ENCODE measurements at places on chromosomes 12 and 14.

GRCh38 chr14:103329401-103330347, 4.4 kb upstream of the EIF5 start:
- DNase-seq, result no peak

- no peak for DNase-seq
Measured at GRCh38 chr14:102046337-102047278, 40.2 kb downstream of the HSP90AA1 start.

- no peak for DNase-seq
Measured at GRCh38 chr12:53292426-53292825, 2.9 kb upstream of the PFDN5 start.

GRCh38 chr12:81644503-81644902, 114.6 kb downstream of the PPFIA2 start:
- no peak for DNase-seq

DNA sequence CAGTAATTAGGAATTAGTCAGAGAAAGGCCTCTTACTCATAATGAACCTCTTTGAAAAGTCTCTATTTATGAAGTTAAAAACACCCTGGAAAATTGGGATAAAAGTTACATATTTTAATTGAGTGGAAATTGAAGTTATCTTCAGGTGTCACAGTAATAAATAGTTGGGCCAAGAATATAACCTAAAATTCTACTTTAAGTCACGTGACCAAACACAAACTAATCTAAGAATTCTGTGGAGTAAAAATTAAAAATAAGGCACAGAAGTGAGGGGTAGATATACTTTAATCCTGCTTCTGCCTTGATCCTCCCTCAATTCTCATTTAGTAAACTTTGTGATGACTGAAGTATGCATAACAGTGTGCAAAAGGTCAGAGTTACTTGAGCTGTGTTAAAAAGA, 226.4 kb downstream of the NAV3 start:
- no peak for DNase-seq

GRCh38 chr14:76583805-76584204, 177.5 kb upstream of the VASH1 start:
- DNase-seq, result no peak

- DNase-seq, result no peak
Measured at GRCh38 chr12:67671892-67672291, 23.3 kb downstream of the DYRK2 start.

- DNase-seq, result no peak
Measured at GRCh38 chr14:29274890-29275596, 508.5 kb downstream of the FOXG1 start.

- no peak for DNase-seq
Measured at GRCh38 chr12:10165421-10165820, 6.5 kb downstream of the OLR1 start.

DNA sequence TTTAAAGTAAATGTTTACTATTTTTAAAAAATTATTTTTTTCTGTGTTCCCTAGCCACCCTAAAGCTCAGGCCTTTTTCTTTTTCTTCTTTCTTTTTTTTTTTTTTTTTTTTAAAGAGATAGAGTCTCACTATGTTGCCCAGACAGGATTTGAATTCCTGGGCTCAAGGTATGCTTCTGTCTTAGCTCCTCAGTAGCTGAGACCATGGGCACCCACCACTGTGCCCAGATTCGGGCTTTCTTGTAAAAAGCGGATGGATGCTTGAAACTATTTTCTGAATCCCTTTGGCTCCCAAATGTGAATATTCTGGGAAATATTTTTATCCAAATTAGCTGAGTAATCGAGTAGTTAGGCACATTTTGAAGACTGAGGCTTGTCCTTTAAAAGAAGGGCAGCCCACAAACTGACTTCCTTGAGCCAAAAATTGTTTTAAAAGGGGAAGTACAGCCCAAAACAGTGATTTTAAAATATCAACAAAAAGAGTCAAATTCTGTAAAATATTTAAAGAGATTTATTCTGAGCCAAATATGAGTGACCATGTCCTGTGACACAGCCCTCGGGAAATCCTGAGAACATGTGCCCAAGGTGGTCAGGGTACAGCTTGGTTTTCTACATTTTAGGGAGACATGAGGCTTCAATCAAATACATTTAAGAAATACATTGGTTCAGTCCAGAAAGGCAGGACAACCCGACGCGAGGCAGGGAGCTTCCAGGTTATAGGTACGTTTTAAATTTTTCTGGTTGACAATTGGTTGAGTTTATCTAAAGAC, 28.8 kb upstream of the HIGD1C start:
- no peak for DNase-seq

- DNase-seq, result no peak
Measured at GRCh38 chr12:94282675-94283074, 134.3 kb downstream of the PLXNC1 start.

DNA sequence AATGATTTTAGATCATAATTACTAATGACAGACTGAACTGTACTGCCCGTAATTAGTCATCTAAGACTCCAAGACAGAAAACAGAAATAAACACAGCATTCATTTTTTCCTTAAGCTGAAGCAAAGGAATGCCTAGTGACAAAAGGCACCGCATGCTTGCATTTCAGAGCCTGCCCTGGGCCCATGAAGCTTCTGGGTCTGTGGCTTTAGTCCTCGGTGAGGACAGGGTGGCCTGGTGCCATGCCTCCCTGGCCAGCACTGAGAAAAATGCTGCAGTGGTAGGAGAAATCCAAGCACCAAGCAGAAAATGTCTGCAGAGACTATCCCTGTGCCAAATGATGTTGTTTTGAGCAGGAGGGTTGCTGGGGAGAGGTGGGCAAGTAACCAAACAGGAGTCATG, 171.6 kb downstream of the CALM1 start:
- DNase-seq, result no peak

DNA sequence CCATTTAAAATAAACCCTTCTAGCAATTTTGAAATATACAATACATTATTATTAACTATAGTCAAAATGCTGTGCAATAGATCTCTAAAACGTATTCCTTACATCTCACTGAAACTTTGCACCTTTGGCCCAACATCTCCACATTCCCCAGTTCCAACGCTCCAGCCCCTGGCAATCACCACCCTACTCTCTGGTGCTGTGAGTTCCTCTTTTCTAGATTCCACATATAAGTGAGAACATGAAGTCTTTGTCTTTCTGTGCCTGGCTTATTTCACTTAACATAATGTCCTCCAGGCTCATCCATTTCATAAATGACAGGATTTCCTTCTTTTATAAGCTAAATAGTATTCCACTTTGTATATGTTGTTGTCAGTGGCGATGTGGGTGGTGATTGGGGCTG, 194.7 kb upstream of the RTL1 start:
- DNase-seq, result no peak

DNA sequence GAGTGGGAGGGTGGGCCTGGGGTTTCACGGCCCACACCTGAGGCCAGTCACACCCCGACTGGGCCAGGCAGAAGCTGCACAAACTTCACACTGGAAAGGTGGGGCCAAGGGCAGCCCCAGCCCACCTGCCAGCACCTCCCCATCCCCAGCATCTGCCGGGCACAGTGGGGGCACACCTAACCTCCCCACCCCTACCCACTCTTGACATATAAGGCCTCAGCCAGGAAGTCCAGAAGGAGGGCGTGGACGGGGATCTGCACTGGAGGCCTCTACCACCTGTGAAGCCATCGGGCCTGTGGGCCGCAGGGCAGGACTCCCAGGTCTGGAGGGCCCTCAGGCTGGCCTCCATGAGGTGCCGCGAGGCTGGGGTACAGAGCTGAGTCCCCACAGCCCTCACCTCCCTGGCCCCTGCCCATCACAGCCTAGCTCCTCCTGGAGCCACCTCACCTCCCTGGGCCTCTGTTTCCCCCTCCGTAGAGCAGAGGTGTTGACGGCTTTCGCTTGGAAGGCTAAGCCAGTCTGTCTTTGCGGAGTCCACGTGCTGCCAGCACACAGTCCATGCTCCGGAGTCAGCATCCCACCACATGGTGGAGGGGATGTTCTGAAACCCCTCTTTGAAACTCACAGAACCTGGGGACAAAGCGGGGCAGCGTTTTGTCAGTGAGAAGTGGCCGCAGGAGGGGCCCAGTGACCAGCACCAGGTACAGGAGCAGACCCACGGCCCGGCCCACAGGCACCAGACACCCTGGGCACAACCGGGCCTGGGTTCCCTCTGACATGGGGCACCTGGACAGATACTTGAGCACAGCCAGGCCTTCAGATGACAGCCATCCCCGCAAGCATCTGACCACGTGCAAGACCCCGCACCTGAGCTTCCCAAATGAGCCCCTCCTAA, 38.2 kb upstream of the INF2 start:
- no peak for DNase-seq

GRCh38 chr12:41552588-41552987, 364.5 kb downstream of the PDZRN4 start:
- DNase-seq, result no peak

DNA sequence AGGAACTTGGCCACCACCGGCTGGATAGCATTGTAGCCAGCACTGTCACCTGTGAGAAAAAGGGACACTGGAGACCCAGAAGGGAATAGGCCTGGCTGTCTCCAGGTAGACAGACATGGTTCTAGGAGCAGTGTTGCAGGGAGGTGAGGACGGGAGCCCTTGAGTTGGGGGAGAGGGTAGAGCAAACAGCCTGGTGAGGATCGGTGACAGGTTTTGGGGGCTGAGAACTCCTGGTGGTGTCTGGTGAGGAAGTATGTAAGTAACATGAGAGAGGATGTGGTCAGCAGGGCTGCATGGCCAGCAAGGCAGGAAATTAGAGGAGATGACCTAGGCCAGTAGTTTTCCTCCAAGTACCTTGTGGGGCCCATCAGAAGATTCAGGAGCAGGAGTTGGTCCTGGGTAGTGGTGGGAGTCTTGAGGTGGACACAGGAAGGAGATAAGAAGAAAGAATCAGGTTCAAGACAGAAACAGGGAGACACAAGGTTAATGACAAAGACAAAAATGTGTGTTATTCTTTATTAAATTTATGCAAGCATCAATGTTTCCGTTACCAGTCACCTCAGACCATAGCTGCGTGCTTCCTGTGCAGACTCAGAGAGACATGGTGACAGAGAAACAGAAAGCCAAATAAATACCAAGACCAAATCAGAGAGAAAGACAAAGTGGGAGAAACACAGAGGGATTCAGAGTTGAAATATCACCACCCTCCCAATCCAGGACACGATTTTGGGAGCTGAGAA, at the start of gene ARHGAP9:
Gene ARHGAP9 (minus strand): TSS at position 491 of the 740 bp plus-strand sequence. CDS start 460 bp downstream, at position 31.
- DNase-seq, result no peak

- DNase-seq, result no peak
Measured at GRCh38 chr12:99670635-99671034, 23.1 kb downstream of the GARIN6 start.

GRCh38 chr14:98822917-98823316, 449.1 kb downstream of the BCL11B start:
- no peak for DNase-seq

GRCh38 chr14:36096090-36096489, 80.4 kb downstream of the PTCSC3 start:
- DNase-seq, result no peak

DNA sequence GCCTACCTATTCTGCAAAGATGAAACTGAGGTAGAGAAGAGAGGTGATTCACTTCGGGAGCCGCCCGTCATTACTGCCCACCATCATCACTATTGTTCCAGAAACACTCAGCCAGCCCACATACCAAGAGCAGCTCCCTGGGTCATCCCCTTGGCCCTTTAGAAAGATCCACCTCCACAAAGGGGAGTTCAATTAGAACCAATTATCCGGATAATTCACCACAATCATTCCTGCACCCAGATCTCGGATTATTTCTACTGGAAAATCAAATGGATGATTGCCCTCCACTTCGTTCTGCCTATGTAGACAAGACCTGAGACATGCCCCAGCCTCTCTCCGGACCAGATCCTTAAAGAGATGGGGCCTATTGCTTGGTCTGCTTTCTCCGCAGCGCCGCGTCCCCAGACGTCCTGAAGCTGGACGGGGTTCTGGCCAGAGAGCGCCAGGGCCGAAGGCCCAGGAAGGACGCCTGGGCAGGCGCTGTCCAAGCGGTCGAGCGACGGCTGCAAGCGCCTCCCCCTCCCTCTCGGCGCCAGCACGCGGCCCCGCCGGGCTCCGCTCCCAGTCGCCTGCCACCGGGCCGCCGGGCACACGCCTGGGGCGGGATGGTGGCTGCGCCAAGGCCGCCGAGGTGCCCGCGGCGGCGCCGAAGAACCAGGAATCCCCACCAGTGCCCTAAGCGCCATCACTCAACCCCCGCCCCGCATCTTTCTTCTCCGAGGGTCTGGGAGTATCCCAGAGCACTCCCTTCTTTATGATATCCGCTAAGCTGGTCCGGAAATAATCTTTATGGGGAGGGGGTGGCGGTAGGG, 1.3 kb upstream of the ASCL1 start:
- no peak for DNase-seq

DNA sequence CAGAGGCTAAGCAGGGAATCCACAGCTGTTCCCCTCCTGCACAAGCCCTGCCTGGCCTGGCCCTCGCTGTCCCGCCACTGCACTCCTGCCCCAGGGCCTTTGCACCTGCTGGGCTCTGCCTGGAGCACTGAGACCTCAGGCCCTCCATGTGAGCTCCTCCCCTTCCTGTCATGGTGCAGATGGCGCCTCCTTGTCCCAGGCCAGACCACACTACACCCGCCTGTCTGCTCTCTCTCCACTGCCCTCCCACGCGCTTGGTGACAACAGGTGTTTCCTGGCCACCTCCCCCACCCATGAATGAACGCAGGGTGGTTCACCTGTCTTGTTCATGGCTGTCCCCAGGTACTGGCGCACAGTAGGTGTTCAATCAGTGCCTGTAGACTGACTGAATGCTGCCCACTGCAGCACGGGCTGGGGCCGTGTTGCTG, 82.9 kb downstream of the NCOR2 start:
- no peak for DNase-seq

DNA sequence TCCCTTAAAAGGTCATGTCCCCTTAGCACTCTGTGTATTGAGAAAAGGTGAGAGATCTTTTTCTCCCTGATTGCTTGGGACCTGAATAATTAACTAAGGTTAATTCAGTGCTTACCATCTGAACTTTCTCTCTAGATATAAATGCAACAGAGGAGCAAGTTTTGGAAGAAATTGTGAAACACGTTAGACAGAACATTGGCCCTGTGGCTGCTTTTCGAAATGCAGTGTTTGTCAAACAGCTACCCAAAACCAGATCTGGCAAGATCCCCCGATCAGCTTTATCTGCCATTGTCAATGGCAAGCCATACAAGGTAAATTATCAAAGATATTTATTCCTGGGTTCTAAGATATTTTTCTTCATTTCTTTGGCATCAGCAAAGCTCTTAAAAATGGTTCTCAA, 175.5 kb downstream of the ACSS3 start:
- DNase-seq, result no peak
